ENCODE measurements at places on chromosomes 12 and 14. TPM values are rescaled to one million over a fixed set of nuclear protein-coding genes. Genes with fewer than 3 reads are reported as not detected.

Gene RPL6
- 405 TPM for total RNA-seq

Gene ALX1
- not detected for total RNA-seq

Gene C12orf50
- total RNA-seq = not detected

Gene RASSF9
- 0.47 TPM for total RNA-seq

Gene AHNAK2
- 137 TPM for total RNA-seq

Gene TAS2R46
- total RNA-seq = 1.2 TPM

Gene ABCC9
- total RNA-seq = 10.5 TPM

Gene MYO1H
- not detected for total RNA-seq

Gene TESPA1
- not detected for total RNA-seq

Gene IL31
- not detected for total RNA-seq

Gene TGFB3
- total RNA-seq = 15.0 TPM

Gene CBX5
- 13.7 TPM for total RNA-seq

Gene PRR4
- total RNA-seq = 0.32 TPM
